ENCODE measurements at places on chromosomes 16 and 17.

GRCh38 chr16:89436366-89436765 lies 54.0 kb downstream of the ANKRD11 start:
- peak; percentile 79 for DNase-seq

- no peak for DNase-seq
Observed at GRCh38 chr16:6835941-6836340, 496.7 kb upstream of the RBFOX1 start.

DNA sequence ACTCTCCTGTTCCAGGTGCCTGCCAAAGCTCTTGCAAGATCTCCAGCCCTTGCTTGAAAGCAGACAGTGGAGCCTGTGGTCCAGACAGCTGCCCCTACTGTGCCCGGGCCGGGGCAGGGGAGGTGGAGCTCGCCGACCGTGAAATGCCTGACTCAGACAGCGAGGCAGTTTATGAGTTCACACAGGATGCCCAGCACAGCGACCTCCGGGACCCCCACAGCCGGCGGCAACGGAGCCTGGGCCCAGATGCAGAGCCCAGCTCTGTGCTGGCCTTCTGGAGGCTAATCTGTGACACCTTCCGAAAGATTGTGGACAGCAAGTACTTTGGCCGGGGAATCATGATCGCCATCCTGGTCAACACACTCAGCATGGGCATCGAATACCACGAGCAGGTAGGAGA lies 17.7 kb downstream of the CACNA1G start:
- no peak for DNase-seq

DNA sequence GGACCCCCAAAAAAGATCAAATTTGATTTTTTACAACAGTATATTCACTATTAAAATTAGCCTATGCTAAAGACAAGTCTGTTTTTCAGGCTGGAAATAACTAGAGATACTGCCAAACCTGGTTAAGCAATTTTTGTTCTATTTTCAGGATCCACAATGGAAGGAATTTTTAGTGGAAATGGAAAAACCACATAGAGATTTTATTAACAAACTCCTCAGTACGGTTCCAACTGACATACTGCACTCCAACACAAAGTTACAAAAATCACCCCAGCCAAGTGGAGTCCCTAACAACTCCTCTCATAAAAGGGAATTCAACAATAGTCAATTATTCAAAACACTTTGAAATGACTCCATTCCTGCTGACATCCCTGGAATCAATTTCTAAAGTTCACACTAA lies 101.6 kb upstream of the TOB1 start:
- DNase-seq: no peak
